NCI-H1092 (cell line): ENCODE measurements at places on chromosomes 7 and 10.

DNA sequence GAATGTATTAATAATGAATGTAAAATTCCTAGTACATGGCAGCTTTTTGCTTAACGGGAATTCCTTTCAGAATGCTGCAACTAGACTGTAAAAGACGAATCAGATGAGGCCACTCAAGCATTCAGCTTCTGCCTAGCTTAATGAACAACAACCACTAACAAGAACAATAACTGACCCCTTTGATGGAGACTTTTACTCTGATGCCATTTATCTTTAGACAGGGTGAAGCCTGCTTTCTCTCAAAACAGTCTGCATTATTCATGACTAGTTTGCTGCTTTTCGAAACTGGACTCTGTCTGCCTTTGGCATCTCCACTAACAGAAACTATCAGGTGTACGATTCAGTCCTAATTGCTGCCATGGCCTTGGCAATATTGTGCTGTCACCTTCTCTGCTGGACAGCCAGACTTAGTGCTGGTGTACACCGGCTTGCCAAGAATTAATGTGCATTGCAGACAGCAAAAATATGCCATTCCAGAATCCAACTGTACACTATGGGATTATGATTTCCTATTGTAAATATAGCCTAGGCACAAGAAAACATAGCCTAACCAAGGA is 295.5 kb upstream of the CDC14C start:
- DNase-seq: no peak

GRCh38 chr10:35493196-35494118 is 111.7 kb upstream of the GJD4 start:
- no peak for DNase-seq

DNA sequence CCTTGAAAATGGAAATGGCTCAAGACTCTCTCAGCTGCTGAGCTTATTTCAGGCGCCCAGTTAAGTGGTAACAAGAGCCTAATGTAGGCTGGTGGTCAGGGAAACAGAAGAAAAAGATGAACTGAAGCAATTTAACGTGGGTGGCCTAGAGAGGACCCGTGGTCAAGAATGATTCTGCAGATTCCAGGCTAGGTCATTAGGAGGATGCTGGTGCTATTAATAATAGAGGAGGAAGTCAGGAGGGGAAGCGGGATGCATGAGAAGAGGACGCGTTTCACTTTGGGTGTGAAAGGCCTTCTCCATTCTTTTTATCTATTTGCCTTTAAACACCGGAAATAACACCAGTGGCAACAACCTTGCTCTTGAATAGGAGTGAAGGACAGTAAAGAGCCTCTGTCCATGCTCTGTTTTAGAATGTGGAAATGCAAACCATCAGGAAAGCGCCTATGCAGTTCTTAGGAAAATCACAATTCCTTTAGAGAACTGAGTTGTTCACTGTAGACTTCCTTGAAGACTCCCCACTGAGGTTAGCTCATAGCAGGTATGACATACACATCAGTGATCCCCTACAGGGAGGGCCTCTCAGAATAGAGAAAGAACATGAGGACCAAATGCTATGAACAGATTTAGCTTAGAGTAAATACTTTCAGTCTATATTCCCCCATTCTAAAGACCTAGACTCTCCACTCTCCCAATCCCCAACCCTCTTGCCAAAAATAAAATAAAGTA is 8.6 kb downstream of the LIPA start:
- DNase-seq: no peak

GRCh38 chr10:74342991-74343390 is 192.0 kb downstream of the ADK start:
- DNase-seq: no peak

DNA sequence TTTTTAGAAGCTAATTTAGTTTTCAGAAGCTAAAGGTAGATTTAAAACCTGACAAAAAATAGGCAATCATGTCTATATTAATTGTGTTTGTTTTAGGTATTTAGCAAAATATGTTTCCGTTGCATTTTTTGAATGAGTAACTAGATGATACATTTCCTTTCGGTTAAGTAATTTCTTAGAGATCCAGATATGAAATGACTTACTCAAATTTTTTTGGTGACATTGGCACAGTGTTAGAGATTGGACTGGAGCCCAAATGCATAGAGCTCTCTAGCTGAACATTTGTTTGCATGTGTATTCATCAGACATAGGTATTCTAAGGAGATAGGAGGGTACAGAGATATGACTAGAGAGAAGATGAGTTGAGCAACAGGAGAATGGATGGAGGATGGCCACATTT is 1.9 kb downstream of the BUB3 start:
- no peak for DNase-seq

- DNase-seq: no peak
Observed at GRCh38 chr7:107234436-107234835, 65.6 kb downstream of the HBP1 start.

GRCh38 chr10:62990126-62990525 is 143.0 kb upstream of the NRBF2 start:
- no peak for DNase-seq

DNA sequence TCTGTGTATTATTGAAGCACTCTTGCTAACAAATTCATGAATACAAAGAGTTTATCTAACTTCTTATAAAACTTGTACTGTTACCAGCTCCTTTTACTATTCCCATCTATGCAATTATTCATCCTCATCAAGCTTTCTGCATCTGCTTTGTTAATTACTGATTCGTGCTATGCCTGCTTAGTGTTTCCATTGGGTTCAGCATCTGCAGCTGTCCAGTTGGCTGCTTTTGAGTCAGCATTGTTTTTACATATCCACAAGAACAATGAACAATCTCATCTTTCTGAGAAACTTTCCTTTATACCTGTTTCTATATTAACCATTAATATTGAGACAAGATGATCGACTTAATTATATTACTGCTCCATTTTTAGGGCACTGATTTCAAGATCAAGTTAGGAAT is 19.6 kb upstream of the ANLN start:
- no peak for DNase-seq
